ENCODE measurements at places on chromosomes 2 and 18.

DNA sequence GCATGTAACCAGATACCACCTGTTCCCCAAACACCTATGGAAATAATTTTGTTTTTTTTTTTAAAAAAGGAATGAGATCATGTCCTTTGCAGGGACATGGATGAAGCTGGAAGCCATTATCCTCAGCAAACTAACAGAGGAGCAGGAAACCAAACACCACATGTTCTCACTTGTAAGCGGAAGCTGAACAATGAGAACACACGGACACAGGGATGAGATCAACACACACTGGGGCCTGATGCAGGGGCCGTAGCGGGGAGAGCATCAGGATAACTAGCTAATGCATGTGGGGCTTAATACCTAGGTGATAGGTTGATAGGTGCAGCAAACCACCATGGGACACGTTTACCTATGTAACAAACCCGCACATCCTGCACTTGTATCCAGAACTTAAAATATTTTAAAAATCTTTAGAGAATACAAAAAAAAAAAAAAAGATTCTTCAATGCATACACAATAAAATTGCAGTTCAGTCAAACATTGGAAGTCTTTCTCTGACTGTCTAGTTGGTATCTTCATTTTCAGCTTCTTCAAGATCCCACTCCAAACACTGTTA lies 11.6 kb upstream of the CASP10 start:
- DNase-seq: no peak

DNA sequence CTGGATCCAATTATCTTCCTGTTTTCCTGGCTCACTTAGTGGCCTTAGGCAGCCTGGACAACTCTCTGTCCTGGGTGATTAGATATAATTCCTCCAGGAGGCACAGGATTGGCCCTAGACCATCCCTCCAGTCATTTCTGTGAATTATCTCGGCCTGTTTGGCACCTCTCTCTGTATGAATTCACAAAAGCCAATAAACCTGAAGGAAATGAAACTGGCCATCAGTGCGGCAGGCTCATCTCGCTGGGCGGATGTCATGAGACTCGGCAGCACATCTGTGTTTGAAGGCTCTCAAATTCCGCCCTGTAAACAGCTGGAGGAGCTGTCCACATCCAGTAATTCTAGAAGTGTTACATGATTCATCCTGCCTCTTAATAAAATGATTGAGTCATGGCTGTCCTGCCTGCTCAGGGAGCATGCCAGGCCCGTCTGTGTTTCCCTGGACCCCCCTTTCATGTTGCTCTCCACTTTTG lies 38.6 kb downstream of the ACOXL start:
- DNase-seq: no peak

- no peak for DNase-seq
These were observed 388.1 kb upstream of the CHAC2 start for GRCh38 chr2:53379547-53379946.

DNA sequence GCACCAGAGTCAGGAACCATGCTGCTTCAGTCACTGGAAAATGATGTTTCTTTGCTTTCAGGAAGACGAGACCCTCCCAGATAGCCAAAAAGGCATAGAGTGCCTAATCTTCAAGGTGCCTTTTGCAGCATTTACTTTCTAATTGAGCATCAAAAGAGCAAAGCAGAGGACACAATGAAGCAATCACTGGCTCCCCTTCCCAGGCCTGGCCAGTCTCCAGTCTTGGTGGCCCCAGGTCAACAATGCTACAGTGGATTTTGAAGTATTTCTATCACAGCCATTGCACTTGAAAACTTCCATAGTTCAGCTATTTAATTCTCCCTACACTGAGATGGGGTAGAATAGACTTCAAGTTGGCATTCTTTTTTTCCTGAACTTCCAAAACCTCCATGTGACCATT lies 15.4 kb downstream of the ZBTB7C start:
- no peak for DNase-seq

DNA sequence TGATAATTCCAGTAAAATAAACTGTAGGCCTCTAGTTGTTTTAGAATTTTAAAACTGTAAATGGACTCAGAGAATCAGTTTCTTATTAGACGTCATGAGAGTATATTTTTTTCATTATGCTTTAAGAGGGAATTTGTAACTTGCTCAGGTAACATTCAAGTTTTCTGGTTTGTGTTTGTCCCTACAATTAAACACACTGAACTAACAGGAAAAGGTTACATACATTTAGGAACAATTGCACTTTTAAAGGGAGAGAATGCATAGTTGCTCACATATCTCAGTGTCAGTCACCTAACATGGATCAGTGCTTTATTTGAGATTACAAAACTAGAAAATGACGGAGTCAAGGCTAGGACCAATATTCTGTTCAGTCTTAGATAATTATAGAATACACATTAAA lies 3.1 kb downstream of the COL3A1 start:
- no peak for DNase-seq

DNA sequence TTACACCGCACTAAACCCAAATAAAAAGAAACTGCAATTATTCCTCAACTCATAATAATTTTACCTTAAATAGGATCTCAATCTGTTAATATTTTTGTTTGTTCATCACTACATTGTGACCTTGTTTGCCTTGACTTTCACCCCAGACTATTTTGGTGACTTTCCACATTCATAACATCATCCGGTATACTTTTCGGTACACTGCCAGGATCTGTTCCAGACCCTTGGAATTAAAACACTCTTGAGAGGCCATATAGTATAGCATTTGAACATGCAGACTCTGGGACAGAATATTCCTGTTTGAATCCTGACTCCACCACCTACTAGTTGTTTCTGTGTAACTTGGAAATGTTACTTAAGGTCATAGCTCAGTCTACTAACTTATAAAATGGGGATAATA lies 577.4 kb downstream of the METTL4 start:
- DNase-seq: no peak

GRCh38 chr2:56047136-56047535 lies 123.6 kb upstream of the EFEMP1 start:
- peak; percentile 88 for DNase-seq

GRCh38 chr18:80229766-80230745 lies 17.3 kb downstream of the PARD6G start:
- DNase-seq: no peak

- DNase-seq: no peak
These were observed 179.6 kb upstream of the ALKAL2 start for GRCh38 chr2:467543-467891.

DNA sequence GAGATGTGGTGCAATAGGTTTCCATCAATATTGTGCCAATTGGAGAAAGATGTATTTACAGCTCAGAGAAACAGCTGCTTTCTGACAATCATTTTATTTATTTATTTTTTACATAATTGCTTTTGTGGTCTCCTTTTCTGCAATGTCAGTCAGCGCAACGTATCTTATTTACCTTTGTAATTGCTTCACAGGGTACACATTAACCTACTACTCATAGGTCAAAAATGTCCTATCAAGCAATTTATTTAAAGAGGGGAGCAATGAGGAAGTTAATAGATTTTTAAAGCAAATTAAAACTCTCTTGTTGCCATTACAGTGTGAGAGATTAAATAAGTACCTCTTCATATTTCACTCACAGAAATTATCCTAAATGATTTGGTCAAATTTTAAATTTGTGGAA lies 291.0 kb downstream of the CALCRL start:
- DNase-seq: no peak

DNA sequence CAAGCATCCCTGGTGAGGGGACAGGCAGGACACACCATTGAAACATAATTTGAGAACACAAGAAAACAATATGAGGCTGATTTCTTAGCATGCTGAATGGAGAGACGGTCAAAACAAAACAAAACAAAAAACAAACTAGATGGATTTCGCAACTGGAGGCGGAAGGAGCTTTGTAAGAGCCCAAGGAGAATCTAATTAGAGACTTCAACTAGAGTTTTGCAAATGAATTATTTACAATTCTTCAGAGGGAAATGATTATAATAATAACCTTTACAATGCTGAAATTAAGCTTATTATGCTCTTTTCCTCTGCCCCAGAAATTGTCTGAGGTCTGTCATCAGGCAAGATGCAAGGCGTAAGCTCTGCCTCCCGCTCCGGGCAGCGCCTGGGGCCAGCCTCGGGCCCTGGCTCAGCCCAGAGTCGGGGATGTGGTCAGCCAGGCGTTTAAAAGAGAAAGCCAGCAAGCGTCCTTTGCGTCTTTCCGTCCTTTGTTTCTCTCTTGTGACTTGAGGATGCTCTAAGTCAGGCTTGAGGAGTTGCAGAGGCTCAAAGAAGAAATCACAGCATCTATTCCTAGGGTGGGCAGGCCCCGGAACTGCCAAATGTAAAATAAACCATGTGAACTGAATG lies 139.6 kb downstream of the TWIST2 start:
- no peak for DNase-seq

GRCh38 chr2:237227592-237228280 lies 142.0 kb downstream of the COPS8 start:
- DNase-seq: no peak

GRCh38 chr2:109680523-109681297 lies 66.5 kb downstream of the SOWAHC start:
- no peak for DNase-seq

GRCh38 chr2:126748929-126749518 lies 93.1 kb downstream of the GYPC start:
- no peak for DNase-seq

DNA sequence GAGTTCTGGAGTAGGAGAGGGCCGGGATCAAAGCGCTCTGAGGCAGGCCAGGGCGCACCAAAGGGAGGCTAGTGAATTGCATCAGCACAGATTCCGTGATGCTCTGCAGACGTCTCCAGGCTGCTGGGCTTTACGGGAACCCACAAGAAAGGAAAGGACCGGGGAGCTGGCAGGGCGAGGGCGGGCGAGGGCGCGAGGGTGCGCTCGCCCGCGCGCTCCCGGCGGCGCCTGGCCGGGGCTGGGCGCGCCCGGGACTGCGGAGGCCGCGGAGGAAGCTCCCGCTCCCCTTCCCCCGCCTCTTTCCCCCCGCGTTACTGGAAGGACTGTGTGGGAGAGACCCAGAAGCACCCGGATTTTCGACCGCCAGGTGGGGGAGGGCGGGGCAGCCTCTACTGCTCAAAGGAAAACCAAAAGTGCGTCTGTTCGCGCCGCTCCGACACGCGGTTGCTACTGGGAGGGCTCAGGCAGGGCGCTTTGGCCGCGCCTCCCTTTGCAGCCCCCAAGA lies 2.4 kb upstream of the FOSL2 start:
- DNase-seq: peak; percentile 12

GRCh38 chr2:27307287-27307544 lies 1.0 kb downstream of the UCN start:
- no peak for DNase-seq

Measured in NCI-H1092 (cell line).